ENCODE measurements at places on chromosomes 11 and 22.

- DNase-seq = no peak
These were observed 16.9 kb downstream of the KMT5B start for GRCh38 chr11:68196219-68196618.

DNA sequence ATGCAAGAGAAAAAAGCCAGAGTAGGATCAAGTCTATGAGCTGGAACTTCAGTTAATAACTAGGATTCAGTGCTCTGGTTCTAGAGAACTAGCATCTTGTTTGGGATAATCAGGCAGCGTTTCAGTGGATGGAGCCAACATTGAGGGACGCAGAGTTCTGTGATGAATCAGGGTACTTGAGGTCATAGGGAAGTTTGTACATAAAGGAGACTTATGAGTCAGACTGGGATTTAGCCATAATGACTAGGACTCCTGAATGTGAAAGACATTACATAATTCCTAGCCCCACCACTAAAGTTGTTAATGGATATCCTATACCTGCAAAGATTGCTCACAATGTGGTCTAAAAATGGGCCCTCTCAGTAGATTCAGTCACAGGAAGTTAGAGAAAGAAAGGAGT lies 6.8 kb downstream of the SLN start:
- DNase-seq = no peak

DNA sequence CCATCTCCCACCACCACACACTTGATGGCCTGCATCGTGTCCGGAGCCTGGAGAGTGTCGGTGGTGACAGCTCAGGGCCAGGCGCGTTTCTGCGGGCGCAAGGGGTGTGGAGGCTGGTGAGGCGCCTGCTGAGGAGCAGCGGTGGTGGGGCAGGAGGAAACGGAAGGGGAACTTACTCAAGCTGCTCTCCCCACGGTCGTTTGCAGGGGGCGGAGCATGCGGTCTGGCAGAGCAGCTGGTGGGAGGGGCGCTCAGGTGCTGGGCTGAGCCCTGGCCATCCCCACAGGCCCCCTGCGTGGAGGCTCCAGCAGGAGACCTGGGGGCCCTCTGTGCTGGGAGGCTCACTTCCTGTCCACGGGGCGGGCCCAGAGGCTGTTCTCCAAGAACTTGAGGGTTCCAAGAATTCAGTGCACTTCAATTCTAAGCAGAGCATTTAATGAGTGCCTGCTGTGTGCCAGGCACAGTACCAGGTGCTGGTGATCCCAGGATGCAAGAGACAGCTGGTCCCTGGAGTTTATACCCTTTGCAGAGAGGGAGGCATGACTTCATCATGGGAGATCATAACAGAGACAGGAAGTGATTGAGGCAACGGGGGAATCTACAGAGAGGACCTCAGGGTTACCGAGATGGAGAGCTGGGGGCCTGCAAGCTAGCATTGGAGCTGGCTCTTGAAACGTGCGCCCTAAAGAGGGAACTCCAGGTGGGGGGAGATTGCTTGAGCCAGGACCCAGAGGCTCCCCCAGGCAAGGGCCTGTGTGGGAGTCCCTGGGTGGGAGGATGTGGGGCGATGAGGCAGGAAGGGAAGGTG lies at the start of gene RAC2:
RAC2 (minus strand) TSS at position 156 of the 808 bp plus-strand sequence; CDS start at position 35, 121 bp downstream.
- DNase-seq = peak; percentile 5

DNA sequence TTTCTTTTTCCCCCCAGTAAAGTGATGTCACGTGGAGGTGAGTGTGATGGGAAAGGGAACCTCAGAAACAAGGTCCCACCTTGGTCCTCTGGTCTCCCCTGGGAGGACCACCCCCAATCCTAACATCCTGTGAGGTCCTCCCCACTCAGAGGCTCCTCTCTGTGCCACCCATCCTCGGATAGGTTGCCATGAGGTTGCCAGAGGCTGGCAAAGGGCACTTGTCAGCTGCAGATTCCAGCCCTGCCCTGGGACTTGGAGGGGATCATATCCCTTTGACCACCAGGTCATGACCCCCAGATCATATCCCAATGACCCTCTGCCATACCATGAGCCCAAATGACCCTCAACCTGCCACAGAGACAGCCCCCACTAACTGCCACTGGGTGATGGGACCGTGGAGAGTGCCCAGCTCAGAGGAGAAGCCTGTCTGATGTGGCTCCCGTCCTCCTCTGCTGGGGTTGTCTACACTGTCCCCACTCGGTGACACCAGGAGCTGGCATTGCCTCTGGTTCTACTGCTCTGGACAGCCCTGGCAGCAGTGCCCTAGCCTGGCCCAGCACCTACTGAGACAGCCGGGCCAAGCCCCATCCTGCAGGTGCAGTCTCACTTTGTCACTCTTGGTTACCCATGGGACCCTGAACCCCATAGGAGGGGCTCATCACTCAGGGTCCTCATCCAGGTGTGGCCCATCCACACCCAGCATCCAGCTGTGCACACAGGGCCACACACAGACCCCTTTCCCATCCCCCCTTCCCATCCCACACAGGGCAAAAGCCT lies 90.2 kb upstream of the KCNQ1OT1 start:
- no peak for DNase-seq

DNA sequence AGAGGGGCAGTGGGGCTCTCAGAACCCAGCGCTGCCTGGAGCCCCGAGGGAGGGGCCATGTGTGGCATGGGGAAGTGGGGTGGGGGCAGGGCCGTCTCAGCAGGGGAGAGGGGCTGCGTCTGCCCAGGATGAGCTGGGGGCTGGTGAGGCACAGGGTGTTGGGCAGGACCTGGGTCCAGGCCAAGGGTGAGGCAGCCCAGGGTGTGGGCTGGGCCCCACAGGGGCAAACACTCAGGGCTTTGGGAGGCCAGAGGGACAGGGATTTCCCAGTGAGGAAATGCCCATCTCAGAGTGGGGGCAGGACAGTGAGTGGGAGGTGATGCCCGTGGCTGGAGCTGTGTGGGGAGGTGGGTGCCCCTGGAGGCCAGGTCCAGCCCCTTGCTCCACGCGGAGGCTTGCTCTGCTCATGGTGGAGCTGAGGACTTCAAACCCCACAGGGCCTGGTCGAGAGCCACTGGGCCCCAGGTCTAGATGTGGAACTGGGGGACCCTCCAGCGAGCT lies 5.4 kb downstream of the PLXNB2 start:
- no peak for DNase-seq

- no peak for DNase-seq
These were observed 79.6 kb downstream of the ME3 start for GRCh38 chr11:86592659-86593451.

DNA sequence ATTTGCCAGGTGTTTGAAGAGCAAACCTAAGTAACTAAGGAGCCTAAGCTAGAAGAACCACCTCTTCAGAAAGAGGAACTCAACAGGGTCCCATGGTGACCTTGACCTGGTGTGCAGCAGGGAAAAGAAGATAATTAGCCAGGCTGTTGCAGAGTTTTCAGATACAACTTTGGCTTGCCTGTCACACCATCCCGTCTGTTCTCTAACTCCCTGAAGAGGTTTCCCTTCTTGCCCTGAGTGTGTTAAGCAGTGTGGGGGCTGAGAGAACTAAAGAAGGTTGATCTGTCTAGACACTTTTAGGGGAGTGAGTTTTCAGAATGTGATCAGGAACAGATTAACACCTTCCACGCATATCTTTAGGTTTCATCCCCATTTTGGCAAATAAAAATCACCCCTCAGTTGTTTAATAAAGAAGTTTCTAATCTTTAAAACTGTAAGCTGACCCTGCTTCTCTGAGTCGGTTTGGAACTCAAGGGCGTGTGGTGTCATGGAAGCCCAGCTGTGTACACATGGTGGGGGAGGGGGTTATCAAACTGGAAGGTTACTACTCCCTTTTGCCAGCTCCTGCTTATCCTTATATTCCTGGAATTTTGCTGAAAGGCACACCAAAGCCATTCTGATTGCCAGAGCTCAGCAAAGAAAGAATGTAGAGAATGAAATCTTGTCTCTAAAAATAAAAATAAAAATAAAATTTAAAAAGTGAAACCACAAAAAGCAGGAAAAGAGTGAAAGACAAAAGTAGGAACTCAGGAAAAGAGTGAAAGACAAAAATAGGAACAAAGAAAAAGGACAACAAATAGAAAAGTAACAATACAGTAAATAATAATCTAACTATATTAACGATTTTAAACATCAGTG lies 70.2 kb downstream of the DBX1 start:
- no peak for DNase-seq

DNA sequence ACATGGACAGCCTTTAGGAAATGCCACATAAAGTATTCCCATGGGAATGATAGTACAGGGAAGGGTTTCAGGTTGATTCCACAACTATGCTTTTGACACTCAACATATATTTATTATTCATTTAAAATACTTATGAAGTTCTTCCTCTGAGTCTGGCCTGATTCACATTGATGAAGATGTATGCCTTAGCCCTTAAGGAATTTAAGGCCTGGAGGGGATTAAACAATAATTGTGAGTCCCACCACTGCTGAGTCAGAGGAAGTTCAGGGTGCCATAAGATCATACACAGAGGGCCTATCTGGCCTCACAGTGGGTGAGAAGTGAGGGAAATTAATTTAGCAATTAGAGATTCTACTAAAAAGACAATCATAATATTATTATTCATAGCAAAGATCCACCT lies 161.1 kb upstream of the SNX19 start:
- DNase-seq = no peak

DNA sequence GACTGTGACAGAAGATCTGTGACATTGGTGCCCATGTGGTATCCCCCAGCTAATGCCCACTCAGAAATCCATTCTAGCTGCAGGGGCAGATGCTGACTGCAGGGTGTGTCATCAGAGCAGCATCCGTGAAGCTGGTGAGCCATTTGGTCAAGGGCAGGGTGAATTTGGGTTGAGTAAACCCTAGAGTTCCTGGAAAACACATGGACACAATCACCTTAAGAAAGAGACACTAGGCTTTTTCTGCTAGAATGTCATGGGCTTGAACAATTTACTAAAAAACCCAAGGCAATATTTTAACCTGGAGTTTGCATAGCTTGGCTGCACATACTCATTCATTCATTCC lies 100.0 kb downstream of the ADAMTS15 start:
- DNase-seq = no peak

DNA sequence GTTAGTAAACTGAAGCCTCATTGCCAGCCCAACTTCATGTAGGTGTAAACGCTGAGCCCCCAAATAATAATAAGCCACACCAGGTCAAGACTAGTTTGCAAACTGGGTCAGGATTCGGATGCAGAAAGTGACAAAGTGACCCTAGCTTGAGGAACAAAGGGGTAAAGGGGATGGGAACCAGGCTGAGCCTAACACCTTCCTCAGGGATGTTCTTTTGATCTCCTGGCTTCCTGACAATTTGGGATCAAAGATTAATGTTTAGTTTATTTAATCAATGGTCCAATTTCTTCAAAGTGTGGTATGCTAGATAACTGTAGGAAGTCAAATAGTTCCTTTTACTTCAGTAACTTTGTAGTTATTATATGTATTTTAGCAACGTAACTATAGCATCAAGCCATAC lies 9.9 kb downstream of the GLYATL1 start:
- no peak for DNase-seq

- no peak for DNase-seq
These were observed 38.4 kb upstream of the PHF21A start for GRCh38 chr11:46159680-46160079.

- DNase-seq = no peak
These were observed 136.5 kb downstream of the TTC28 start for GRCh38 chr22:28542980-28543621.

- no peak for DNase-seq
These were observed 89.8 kb downstream of the PDE2A start for GRCh38 chr11:72584293-72584938.

GRCh38 chr11:65780770-65781151 lies at the start of gene AP5B1:
AP5B1 (minus strand) TSS chr11:65780976; CDS start chr11:65780591, 385 bp downstream.
- DNase-seq = peak; percentile 66

- DNase-seq = no peak
These were observed 19.3 kb upstream of the RASL10A start for GRCh38 chr22:29334696-29335344.

DNA sequence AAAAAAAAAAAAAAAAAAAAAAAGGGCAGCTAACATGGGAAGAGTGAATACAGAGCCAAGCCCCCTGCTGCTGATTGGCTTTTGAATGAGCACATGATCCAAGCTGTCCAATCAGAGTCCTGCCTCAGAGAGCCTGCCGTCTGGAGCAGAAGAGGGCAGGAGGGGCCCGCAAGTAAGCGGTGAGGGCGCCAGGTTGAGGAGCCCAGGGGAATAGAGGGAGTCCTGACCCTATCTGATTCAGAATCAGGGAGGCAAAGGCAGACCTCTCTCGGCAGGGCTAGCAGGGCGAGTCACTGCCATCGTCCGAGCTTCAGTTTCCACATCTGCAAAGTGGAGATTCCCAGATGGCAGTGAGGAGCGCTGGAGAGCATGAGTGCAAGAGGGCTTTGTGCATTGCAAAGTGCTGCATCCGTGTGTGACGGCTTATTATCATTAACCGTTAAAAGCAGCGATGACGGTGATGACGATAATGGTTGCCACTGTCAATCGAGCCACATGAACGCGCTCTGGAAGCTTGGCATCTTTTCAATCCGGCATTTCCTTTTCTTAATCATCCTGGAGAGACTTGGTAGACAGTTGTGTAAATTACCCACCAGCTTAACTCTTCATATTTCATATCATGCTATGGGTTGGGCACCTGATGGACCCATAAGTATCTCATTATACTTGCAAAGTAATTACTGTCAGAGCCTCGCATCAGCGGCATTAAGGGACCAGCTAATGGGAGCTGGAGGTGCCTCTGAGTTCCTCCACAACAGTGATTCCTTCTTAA lies 68.6 kb upstream of the ATXN10 start:
- no peak for DNase-seq

- DNase-seq = no peak
These were observed 33.4 kb downstream of the PLA2G6 start for GRCh38 chr22:38148245-38148644.

DNA sequence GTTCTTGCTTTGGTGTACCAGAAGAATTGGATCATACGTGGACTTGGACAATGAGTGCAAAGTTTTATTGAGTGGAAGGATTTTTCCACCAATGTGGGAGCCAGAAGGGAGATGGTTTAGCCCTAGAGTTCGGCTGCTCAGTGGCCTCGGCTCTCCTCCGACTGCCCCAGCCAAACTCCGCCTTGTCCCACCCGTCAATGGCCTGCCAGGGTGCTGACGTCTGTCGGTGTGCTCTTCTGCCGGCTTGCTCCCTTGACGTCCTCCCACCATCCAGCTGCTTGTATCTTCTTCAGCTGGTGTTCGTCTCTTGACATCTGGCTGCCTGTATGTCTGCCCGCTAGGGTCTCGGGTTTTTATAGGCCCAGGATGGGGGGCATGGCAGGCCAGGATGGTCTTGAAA lies 154.8 kb downstream of the APOL5 start:
- no peak for DNase-seq

DNA sequence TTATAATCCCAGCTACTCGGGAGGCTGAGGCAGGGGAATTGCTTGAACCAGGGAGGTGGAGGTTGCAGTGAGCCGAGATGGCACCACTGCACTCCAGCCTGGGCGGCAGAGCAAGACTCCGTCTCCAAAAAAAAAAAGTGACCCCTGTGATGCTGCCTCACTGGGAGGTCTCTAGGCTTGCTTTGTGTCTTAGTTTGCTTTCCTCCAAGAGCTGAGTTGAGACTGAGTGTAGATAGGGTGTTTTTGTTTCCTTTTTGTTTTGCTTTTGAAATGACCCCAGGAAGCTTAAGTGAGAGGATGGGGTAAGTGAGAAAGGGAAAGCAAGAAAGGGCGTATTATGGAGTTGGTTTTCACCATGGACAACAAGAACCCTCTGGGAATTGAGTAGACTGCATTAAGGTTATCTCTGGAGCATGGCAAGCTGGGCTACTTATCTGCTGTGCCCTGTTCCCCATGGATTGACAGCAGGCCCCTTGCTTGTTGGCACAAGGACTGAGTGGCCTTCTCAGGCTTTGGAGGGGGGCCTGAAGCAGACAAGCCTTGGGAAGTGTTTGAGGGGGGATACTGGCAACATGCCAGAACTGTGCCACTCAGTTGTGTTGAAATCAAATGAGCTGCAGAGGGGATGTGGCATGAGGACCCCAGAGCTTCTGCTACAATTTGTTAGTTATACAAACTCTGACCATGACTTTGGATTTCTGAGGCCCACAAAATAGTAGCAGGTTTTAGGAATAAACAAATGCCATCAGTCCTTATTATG lies 300.6 kb upstream of the C11orf87 start:
- no peak for DNase-seq
